ENCODE measurements at places on chromosomes 12 and 14.

DNA sequence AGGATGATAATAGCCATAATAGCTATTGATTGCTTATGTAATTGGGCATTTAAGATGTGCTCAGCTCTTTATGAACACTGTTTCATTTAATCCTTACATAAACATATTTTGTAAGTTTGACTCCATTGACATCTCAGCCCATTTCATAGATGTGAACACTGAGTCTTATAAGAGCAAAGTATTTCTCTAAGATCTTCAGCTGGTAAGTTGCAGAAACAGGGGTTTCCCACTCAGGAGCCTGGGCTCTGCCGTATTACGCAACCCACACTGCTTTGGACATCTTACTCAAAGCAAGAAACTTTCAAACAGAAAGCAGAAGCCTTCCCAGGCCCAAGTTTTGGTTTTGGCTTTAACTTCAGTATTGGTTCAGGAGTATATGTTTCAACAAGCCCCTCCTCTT lies 705.1 kb downstream of the MED13L start:
- DNase-seq: no peak

DNA sequence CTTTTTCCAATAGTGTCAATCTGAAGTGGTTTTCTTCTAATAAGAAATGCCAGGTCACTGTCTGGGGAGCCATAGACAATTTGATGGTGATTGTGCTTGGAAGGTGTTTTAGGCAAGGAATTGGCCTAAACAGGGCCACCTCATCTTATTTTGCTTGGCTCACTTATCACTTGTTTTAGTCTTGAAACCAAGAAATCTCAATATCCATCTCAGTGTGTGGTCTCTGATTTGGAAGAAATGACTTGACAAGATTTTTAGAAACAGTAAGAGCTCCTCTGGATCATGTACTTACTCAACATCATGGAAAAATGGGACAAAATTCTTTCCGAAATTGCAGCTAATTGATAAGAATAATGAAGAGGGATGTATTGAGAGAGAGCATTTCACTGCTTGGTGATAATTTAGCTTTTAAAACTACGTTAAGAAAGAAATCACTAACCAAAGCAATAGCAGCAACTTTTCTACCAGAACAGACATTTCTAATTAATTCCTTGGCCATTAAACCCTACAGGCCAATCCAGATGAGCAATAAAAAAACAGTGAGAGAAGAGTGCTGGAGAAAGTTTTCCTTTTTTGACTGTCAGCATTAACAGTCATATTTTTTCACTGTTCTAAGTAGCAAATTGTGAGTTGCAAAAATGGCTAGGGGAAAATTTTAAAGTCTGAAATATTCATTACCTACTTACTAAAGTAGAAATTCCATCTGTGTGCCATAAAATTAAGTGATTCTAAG lies 157.3 kb downstream of the AEBP2 start:
- no peak for DNase-seq

DNA sequence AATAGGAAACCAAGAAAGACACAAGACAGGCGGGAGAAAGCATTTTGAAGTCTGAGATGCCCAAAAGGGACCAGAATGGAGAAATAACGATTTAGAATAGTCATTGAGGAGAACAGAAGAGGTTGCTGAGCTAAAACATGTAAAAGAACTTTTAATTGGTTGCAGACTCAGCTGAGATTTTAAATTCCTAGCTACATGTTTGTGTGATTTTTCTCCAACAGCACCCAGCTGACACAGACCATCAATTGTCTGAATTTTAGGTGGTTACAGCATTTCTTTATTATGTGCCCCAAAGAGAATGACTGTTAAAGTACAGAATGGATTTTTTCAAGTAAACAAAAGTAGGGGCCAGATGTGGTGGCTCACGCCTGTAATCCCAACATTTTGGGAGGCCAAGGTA lies 50.3 kb downstream of the BAZ1A start:
- no peak for DNase-seq

DNA sequence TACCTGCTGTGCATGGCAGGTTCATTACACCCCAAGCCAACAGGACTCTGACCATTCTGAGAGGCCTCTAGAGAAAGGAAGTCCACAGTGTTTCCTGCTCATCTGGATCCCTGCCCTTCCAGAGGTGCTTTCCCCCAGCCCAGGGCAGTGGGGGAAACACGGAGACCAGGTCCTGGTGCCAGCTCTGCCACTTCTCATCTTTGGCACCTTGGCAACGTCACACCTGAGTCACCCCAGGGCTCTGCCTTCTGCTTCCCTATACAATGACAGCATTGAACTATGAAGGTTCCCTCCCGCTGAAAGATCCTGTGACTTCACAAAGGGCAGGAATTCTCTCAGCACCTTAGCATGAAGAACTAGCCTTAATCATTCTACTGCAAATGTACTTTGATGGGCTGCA lies 74.9 kb downstream of the ANO2 start:
- DNase-seq: no peak

DNA sequence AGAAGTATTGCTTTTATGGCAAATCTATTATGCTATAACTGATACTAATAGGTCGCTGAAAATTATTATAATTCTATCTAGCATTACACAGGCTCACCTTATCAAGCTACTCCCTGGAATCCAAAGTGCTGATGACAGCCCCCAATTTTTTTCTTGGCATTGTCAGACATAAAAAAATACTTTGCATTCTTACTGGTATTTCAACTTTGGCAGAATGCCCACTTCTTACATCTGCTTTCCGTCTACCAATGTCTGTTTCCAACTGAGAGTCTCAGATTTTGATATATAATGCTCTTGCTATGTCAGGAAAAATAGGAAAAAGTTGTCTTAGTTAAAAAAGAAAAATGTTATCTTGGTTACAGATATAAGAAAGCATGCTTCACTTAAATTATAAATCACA lies 615.4 kb downstream of the C12orf50 start:
- no peak for DNase-seq

GRCh38 chr14:29630566-29631160 lies 297.0 kb downstream of the PRKD1 start:
- DNase-seq: no peak

- peak; percentile 54 for DNase-seq
These were observed 29.3 kb upstream of the ZFP36L1 start for GRCh38 chr14:68822132-68822651.

GRCh38 chr12:58148976-58149375 lies 207.6 kb downstream of the ATP23 start:
- no peak for DNase-seq

- DNase-seq: no peak
These were observed 117.6 kb upstream of the PLEKHG7 start for GRCh38 chr12:92585115-92585727.

DNA sequence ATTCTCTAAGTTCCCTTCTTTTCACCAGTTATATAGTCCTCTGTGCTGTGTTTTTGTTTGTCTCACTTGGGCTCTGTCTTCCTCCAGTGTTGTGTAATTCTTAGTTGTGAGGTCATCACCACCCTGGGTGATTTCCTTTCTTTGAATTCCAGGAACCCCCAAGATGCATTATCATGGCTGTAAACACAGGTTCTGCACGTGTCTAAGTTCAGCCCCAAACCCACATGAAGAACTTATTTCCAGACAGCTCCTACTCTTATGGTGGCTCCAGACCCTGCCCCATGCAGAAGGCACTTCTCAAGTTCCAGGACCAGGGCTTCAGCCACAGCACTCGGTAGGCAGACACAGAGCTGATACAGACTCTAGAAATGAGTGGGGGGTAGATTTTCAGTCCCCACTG lies 560.5 kb downstream of the BCL11B start:
- no peak for DNase-seq

DNA sequence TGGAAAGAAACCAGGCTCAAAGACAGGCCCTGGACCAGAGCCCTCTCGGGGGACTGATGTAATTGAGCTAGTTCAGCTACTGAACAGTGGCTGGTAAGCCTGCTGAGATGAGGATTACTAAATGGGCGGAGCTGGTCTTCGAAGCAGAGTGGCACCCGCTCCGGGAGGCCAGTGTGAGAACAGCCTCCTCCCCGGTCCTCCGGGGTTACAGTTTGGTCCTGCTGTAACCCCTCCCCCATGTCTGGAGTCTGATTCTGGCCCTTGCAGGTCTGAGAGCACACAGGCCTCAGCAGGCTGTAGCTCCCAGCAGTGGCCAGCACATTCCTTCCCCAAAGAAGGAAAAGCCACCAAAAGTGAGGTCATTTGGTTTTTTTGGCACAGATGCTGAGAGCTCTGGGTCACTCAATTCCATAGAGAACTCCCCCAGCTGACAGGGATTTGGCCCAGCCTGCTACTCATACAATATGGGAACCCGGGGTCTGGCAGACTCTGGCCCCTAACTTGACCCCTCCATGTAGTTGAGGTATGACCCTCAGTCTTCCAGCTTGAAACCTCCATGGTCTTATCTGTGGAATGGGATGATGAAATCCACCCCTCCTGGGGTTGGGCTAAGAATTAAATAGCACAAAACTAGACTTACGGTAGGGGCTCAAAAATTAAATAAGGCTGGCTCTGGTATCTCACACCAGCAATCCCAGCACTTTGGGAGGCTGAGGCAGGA lies 39.0 kb downstream of the ACTN1 start:
- no peak for DNase-seq

GRCh38 chr12:113136128-113136989 lies 798 bp upstream of the RASAL1 start:
- DNase-seq: peak; percentile 64

GRCh38 chr12:49564686-49565405 lies 3.1 kb downstream of the MCRS1 start:
- no peak for DNase-seq

- no peak for DNase-seq
These were observed 103.9 kb downstream of the FSCB start for GRCh38 chr14:44403193-44403592.

DNA sequence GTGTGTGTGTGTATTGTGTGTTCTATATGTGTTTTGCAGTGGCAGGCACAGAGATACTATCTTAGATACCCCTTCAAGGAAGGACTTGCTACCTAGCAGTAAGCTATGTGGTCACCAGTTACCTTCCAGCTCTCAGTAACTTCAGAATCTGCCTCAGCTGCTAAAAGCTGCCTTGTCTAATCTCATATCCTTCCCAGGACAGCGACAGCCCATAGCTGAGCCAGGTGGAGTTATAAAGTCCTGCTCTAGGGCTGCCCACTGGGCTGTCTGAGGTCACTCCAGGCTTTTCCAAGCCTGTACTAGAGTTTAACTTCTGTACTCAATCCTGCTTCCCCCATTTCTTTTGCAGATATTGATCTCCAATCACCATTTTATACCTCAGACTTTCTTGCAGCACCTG lies 942.6 kb downstream of the GALC start:
- DNase-seq: no peak

DNA sequence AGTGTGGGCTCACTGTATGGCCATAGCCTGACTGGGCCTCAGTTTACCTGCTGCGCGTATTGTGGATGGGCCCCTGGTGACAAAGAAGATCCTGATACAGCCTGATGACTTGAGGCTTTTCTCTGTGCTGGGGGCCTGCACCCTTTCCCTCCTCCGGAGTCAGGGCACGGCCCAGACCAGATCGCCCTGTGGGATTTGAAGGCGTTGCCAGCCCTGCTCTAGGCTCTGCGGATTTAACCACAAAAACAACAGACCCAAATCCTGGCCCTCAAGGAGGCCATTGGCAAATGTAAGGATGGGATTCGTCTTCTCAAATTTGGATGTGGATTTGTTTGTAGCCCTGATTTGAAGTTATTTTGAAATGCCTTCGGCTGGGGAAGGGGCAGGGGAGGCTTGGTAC lies 195.8 kb downstream of the TSPAN9 start:
- no peak for DNase-seq

DNA sequence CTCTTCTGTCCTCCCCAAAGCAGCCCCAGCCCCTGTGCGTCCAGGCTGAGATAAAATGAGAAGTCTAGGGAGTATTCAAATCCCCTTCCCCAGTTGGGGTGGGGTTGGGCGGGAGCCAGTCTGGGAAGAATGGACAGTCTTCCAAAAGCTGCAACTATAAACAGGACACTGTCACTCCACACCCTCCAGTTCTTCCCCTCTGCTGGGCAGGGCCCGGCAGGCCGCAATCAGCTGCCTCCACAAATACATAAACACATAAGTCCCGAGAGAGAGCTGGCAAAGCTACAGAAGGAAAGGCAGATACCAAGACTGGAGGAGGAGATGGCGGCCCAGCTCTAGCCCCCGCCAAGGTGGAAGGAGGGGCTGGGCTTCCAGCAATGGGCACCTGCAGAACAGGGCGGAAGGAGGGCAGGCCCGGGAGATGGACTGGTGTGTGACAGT lies 12.7 kb downstream of the LTBP2 start:
- no peak for DNase-seq

DNA sequence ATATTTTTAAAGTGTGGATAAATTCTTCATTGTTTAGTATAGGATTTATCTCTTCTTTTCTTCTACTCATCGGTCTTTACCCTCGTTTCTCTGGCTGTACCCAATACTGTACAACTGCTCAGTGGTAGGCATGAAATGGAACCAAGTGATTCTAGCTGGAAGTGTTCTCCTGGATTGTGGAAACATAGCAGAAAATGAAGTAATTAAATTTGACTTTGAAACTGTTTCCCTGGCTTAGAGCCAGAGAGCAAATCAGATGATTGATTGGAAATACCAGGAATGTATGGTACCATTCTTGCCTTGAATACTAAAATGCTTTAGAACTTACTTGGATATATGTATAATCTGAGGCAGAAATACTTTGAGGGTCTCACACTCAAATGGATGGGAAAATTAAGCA lies 292.3 kb downstream of the ERC1 start:
- no peak for DNase-seq

DNA sequence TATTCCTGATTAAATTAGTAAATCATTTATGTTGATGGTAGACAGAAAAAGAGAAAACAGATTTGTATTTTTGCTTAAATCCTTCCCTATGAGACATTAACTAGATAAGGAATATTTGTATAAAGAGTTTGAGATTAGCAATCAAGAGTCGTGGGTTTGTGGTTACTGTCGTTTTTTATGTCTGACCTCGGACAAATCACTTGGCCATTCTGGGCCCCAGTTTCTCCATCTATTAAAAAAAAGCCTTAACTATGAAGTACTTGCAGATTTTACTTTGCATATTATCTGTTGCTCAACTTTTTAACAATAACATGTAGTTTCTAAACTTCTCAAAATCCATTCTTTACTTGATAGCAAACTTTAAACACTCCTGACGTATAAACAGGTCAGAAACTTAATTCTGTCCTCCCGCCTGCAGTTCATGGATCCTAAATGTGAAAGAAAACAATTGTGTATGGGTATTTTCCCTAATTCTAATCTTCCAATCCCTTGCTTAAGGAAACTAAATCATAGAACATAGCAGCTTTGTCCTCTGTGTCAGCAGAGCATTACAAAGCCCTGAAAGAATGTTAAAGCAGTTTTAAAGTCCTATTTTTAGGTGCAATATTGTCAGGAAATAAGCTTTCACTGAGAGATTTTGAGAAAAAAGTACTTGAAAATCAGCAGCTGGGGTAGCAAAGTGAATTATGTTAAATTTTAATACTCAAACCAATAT lies 118.2 kb downstream of the GPR135 start:
- no peak for DNase-seq

DNA sequence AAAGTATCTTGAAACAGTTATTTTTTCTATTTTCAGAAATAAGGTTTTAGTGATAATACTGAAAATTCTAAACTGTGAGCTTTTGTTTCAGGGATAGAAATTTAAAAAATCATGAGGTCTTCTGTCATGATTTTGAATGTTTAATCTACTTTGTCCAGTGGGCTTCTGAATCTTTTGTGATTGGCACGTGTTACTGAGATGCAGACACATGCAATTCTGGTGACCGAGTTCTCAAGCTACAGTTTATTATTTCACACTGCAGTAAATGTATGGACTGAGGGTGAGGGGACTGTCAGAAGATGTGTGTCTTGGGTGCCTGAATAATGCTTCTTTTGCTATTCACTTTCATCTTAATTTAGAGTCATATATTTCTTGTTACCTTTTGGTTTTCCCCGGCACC lies 778.7 kb downstream of the DIO2 start:
- DNase-seq: no peak

GRCh38 chr12:76628745-76629144 lies 69.2 kb upstream of the OSBPL8 start:
- no peak for DNase-seq

Measured in CD8-positive, alpha-beta T cell (primary cell).